ENCODE measurements at places on chromosomes 2 and 18.

DNA sequence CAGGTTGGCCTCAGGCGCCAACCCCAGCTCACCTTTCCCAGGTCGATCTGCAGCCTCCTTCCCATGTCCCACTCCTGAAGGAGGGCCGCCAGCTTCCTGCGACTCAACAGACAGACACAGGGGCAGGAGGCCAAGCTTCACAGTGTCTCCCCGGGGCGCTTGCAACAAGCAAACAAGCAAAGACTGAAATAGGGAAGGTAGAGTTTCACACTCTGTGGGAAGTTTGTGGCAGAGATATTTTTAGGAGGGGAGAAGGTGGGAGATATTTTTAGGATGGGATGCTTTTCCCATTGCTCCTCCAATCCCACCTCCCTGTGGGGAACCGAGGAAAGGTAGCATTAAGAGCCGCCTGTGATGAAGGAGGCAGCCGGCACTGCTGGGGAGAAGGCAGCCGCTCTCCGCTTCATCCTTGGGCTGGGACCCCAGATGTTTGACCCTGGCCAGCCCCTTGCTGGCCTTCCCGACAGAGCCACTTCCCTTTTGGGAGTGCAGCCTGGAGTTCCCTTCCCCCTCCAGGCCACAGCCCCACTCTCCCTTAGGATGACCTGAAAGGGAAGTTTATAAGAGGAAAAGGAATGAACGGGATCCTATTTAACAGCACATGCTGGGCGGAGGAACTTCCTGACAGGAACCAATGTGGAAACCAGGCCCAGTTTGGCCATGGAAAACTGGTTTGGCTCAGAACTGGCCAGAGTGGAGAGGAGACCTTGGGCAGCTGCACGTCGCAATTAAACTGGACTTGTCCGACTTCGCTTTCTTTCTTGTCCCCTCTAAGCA, 142.2 kb upstream of the SMAD2 start:
- DNase-seq, result no peak

- DNase-seq, result peak; percentile 50
Observed at GRCh38 chr18:13382366-13382953, 163.9 kb downstream of the LDLRAD4 start.

GRCh38 chr2:38806733-38807059, 28.7 kb downstream of the GEMIN6 start:
- no peak for DNase-seq

- DNase-seq, result no peak
Observed at GRCh38 chr2:225937625-225938187, 538.2 kb downstream of the NYAP2 start.

GRCh38 chr2:124814968-124815745, 790.1 kb downstream of the CNTNAP5 start:
- DNase-seq, result no peak

DNA sequence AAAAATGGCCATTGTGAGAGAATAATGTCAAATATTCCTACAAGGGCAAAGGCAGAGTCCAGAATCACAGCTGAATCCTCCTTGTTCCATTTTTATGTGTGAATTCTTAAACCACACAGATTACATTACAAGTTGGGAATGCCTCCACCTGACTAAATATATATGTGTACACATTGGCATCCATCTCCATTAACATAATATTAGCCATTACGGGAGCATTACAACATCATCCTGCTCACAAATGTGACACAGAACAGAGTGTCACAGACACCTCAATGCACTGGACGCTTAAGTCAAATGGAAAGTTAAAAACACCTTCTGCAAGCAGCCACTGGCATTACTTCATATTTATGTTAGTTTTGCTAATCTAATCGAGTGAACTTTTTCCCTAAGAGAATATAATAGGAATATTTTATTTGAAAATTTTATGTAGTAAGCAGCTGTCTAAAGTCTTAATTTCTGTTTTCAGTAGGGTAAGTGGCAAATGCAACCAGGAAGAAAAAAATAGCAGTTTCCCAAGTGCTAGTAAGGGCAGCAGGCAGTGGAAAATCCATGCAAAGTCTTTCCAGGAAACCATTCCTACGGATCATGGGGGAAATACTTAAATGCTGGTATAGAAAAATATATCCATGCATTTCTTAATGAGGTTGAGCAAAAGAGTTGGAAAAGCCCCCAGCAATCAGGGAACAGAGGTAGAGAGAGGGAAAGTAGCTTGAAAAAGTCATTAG, 255.6 kb downstream of the OSR1 start:
- no peak for DNase-seq

DNA sequence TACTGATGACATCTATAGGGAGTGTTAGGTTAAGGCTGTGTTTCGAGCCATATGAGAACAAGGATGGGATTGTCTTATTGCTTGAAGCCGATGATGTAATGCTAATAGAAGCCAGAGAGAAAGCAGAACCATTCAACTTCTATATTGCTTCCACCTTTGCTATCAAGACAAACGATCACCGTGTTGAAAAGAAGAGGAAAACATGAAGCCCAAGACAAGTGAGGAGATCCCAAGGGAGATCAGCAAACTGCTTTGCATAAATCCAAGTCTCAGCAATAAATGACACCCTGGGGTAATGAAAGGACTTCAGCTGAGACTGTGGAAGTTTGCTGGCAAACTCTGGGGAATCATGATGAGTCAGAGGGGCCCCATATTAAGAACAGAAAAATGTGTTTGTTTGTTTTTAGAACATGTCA, 206.2 kb downstream of the NCKAP5 start:
- DNase-seq, result no peak

GRCh38 chr18:50356036-50356945, 18.6 kb upstream of the SKA1 start:
- DNase-seq, result no peak

- no peak for DNase-seq
Observed at GRCh38 chr2:211084352-211084751, 528.0 kb downstream of the CPS1 start.

- DNase-seq, result no peak
Observed at GRCh38 chr2:65576861-65577601, 144.6 kb upstream of the SPRED2 start.

DNA sequence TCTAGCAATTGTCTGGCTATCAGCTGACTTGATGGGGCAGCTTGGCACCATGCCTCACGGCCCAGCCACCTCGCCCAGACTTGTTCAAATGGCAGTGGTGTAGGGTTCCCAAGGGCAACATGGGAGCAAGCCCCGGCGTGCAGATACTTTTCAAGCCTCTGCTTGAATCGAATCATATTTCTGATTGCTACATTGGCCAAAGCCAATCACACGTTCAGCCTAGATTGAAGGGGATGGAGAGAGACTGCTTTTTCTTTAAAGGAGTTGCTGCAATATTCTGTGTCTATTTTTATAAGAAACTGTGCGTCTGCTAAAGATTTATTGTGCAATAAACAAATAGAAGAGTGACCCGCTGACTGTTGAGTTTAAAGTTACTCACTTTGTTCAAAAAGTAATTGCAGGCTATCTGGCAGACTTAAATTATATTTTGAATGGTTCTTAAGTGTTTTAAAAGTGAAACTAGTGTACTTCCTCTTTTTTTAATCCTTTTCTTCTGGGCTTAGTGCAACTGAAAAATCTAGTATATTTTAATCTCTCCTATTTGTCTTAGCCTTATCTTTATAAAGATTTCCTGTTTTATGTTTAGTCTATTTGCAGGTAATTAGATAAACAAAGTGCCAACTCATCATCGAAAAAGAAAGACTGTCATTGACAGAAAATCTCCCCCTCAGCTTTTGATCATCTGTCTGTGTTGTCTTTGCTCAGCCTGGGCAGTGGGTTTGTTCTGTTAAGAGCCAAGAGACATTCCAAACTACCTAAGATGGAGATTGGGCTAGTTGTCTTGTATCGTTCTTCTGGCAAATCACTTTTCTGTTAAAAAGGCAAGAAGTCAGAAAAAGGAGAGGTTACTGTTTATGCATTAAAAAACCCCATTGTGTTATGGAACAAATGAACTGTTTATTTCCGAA, 156.1 kb downstream of the TPGS2 start:
- no peak for DNase-seq

DNA sequence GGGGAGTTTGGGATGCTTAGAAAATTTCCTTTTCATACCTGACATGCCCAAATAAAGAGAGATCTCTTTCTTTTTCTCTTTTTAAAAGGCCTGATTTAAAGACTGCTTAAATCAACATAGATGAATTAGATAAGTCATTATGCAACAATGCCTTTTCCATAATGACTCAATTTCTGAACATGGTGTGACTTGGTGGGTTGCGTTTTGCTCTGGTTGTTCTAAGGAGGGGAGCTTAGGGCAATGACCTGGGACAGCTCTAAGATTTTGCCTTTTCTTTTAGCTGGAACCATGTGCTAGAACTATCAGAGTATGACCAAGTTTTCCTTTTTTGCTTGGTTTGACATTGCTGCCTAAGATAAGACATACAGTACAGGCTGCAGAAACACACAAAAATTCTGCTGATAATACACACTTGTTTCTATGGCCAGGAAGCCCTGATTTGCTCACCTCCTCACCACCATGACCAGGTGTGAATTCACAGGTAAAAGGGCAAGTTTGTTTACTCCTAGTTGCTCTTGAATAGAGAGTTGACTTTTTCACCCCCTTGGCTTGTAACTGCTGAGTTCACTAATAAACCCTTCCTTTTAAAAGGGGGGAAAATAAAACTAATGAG, 58.1 kb upstream of the IL1RL1 start:
- DNase-seq, result no peak

GRCh38 chr2:47088371-47089082, 66.6 kb downstream of the STPG4 start:
- no peak for DNase-seq

All from effector CD4-positive, alpha-beta T cell (primary cell).